ENCODE measurements at places on chromosomes 7 and 10. TPM values are rescaled to one million over a fixed set of nuclear protein-coding genes. Genes with fewer than 3 reads are reported as not detected.

GRCh38 chr7:86706406-86706805 is 62.7 kb downstream of the GRM3 start:
- DNase-seq: no peak

UPK3BL2 gene
- 8.6 TPM for total RNA-seq

NOLC1 gene
- 111 TPM for total RNA-seq

GRCh38 chr10:22464966-22465629 is 119.8 kb downstream of the SPAG6 start:
- DNase-seq: no peak

GRCh38 chr10:63390521-63390920 is 75.3 kb downstream of the JMJD1C start:
- no peak for DNase-seq

DNA sequence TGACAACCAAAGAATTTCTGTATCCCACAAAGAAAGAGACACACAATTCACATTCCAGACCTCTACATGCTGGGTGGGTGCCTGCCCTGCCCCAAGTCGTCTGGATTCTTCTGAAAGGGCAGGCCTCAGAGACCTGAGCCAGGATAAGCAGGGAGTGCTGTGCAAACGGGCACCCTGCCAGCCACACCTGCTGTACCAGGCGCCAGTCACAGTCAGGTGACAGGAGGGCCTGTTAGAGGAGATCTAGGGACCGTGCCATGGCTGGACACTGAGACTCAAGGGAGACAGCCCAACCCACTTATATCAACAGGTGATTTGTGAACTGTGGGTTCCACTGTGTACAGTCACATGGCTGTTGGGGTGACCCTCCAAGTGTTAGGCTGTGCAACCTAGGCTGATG is 103.1 kb upstream of the AFAP1L2 start:
- no peak for DNase-seq

ATP5MK gene
- total RNA-seq: 263 TPM

- no peak for DNase-seq
Measured at GRCh38 chr10:60410970-60411369, 21.3 kb upstream of the ANK3 start.

DNA sequence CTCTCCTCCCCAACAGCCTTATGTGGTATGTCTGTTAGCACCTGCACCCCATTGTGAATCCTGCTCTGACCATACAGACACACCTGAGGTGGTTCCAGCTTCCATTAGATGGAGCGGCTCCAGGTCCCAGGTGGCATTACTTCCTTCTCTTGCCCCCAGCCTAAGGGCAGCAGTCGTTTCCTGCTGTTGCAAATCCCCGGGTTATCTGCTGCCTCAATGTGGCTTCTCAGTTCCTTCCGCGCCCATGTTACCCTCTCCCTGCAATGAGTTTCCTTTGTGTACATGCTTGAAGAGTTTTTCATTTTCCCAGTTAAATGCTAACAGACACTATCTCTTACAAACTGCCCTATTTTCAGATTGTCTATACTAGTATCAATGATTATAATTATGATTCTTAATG is 62.8 kb upstream of the PRKCQ start:
- DNase-seq: no peak

- DNase-seq: no peak
Measured at GRCh38 chr10:114336823-114337509, 67.3 kb downstream of the AFAP1L2 start.

NSUN5 gene
- 33.6 TPM for total RNA-seq

DNA sequence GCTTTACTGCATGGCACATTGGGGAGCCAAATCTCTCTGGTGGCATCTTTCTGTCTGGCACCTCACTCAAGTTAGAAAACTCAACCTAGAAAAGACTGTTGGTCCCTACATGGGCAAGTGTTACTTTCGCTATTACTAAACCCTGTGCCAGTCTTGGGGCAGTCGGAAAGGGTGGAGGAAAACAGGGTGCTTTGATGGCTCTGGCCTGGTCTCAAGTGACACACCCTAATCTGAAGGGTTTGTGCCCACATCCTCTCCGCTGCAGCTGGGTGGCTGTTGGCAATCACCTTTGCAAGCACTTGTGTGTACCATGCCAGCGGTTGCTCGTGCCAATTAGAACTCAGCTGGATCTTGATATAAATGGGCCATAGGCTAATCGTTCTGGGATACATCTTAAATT is 159.8 kb upstream of the ITGB1 start:
- no peak for DNase-seq

GRCh38 chr7:26054386-26054785 is 97.6 kb upstream of the NFE2L3 start:
- DNase-seq: no peak

SPDYE2 gene
- total RNA-seq: not detected

DNA sequence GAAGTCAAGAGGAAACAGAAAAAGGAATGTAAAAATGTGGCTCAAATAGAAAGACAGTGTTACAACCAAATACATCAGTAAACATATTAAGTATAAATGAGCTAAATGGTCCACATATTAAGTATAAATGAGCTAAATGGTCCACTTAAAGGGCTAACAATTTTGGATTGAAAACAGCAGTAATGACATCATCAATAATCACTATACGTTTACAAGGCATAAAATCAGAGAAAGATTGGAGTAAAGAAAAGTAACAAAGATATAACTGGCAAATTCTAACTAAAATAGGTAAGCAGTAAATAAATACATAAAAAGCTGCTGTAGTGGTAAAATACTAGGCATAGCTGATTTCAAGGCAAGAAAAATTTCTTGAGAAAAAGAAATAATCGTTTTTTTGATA is 1298.4 kb upstream of the CELF2 start:
- no peak for DNase-seq

DNA sequence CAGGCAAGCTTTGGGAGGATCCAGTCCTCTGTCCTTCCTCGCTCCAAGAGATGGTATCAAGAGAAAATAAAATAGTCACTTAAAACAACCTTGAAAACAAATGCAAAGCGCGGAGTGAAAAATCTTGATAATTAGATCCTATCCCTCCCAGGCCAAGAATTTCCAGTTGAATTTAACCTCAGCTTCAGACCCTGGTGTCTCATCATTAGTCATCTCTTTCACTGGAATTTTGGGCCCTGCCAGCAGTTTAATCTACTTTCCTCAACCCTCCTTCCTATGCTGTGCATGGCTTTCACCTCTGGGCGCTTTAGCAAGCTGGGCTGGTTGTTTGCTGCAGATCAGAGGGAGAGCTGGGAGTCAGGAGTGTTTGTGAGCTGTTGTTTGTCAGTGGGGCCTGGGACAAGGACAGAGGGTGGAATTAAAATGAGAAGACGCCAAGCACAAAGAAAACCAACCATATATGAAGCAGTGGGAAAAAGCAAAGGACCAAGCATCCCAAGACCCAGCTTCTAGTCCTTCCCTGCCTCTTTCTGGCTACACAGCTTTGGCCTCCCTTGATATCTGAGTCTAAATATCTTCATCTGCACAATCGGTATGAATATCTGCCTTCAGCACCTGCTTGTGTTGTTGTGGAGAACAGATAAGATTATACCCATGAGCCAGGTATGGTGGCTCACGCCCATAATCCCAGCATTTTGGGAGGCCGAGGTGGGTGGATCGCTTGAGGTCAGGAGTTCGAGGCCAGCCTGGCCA is 13.5 kb downstream of the MYOF start:
- DNase-seq: no peak

- DNase-seq: no peak
Measured at GRCh38 chr10:44295644-44296241, 89.2 kb downstream of the CXCL12 start.

- no peak for DNase-seq
Measured at GRCh38 chr10:44983066-44983894, 4.7 kb upstream of the DEPP1 start.

DNA sequence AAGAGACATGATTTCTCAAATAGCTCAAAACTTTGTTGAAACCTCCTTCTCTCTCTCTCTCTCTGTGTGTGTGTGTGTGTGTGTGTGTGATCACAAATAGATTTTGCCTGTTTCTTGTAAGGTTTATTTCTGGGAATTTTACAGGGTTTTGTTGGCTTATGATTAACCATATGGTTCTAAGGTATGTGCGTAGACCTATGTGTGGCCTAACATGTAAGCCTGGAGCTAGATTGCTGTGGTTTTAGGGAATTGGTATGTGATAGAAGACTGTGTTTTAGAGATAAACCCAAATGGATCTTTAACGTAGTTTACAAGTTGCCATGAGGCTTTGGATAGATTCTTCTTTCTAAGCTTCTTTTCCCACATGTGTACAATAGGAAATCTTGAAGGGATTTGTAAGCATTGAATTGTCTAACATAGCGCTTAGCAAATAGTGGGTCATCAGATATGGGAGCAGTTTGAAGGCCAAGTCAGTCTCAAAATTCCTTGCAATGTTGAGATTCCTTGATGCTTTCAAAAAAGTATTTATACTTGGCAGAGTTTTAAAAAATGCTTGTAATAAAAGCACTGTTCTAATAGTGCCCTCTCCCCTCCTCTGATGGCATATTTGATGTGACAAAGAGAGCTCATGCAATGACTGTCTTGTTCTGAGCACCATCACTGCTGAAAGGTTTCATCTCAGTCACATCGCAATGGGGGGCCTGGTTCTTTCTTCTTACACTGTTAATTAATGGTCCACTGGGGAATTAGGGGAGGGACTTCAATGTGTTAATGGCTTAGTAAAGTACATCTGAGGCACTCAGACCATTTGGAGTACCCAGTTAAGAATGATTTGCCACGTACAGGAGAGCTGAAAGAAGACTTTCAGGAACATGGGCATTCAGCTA is 118.2 kb downstream of the SNX10 start:
- no peak for DNase-seq

NKX1-2 gene
- total RNA-seq: not detected

GRCh38 chr10:115167751-115168150 is 74.6 kb downstream of the ATRNL1 start:
- no peak for DNase-seq

FOXP2 gene
- total RNA-seq: 4.9 TPM

IGFBP1 gene
- not detected for total RNA-seq

LEP gene
- total RNA-seq: not detected

MPLKIP gene
- 42.1 TPM for total RNA-seq

DNA sequence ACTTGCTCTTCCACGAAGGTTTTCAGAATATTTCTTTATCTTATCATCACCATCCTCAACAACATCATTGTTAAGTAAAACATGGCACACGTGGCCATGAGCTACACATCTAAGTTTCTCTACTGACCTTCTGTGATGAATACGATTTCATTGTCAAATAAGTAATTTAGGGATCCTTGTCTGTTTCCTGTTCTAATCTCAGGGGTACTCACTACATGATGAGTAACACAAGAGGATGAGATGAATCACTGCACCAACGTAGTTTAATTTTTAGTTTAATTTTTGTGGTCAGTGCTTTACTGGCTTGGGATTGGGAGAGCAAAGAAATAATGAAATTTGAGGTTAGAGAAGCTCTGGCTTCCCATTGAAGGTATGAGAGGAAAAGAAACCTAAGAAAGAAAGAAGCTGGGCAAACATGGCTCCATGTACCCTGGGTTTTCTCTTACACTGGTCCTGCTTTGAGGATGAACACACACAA is 461.9 kb upstream of the KLF6 start:
- no peak for DNase-seq

MEOX2 gene
- total RNA-seq: 1.4 TPM

DNA sequence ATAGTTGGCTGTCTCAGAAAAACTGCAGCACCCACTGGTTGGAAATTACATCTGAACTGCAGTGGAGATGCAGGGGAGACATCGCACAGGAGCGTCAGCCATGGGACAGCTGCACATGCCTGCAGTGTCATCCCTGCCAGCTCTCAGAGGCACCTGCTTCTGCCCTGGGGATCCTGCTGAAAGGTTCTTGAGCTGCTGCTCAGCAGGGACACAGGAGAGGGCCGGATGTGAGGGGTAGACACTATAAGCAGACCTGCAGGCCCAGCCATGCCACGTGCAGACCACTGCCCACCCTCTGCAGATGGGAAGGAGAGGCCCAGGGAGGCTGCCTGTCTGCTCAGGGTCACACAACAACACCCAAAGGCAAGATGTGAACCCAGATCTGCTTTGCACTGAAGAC is 601.4 kb downstream of the DNAJB6 start:
- no peak for DNase-seq

Data from neural crest cell (in vitro differentiated cells).